AG20443 (cell line): ENCODE measurements at places on chromosomes 13 and 19.
A peak's percentile ranks its signal among the peaks of the same experiment; 100 is the strongest.

DNA sequence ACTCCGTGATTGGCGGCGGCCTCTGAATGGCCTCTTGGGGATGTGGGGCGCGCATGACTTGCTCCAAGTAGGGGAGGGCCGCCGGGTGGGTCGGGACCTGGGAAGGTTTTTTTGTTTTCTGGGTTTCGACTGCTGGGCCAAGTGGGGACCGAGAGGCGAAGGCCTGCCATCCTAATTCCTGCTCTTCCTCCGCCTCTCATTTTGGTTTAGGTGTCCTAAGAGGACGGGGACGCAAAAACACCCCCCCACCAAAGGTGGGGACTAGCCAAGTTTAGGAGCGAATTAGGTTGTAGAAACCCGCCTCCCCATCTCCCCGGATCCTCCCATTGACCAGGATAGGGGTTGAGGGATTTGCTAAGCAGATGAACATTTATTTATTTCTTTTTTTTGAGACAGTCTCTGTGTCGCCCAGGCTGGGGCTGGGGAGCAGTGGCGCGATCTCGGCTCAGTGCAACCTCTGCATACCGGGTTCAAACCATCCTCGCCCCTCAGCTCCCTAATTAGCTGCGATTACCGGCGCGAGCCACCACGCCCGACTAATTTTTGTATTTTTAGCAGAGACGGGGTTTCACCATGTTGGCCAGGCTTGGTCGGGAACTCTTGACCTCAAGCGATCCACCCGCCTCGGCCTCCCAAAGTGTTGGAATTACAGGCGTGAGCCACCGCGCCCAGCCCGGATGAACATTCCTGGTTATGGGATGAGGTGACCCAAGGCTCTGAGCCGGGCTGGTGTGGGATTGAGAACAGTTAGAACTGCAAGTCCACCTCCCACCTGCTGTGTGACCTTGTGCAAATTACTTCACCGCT lies 838 bp downstream of the PPP2R1A start:
- DNase-seq = no peak

DNA sequence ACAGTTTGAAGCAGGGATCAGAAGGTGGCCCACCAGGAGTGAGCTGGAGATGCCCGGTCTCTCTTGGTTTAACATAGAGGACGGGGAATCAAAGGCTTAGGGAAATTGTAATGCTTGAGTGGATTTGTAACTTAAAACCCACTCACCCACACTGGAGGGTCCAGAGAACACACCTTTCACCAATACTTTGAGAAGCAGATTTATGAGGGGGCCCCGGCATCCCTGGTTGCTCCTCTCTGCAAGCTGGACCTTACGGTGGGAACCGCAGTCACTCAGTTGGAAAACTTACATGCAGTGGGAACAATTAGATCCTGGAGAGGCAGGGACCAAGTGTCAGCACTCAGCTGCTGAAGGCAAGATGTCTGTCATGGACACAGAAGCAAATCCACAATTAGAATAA lies 20.5 kb downstream of the PPP5C start:
- no peak for DNase-seq

DNA sequence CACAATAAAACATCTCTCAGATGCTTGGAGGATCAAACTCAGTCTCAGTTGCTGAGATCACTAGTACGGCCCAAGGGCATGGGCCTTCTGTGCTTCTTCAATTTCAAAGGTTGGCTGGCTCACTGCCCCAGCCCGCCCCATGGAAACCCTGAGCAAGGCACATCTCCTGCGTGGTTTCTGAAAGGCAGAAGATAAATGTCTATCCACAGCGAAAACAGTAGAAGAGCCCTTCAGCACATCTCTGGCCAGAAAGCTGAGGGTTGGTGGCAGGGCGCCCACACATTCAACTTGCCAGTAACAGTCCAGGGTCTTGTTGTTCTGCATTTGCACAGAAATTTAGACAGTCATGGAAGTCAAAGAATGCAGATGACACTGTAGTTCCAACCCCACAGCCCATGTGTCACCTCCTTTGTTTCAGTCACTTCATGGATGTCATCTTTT lies 24.0 kb upstream of the KATNAL1 start:
- peak; percentile 21 for DNase-seq

DNA sequence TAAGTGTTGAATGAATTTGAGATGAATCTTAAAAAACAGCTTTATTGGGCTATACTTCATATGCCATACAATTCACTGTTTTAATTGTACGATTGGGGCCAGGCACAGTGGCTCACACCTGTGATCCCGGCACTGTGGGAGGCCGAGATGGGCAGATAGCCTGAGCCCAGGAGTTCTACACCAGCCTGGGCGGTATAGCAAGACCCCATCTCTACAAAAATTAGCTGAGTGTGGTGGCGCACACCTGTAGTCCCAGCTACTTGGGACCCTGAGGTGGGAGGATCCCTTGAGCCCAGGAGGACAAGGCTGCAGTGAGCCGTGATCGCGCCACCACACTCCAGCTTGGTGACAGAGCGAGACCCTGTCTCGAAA lies 10.3 kb downstream of the ARID3A start:
- DNase-seq = no peak

GRCh38 chr19:53034948-53035675 lies 9.4 kb upstream of the ERVV-2 start:
- no peak for DNase-seq

DNA sequence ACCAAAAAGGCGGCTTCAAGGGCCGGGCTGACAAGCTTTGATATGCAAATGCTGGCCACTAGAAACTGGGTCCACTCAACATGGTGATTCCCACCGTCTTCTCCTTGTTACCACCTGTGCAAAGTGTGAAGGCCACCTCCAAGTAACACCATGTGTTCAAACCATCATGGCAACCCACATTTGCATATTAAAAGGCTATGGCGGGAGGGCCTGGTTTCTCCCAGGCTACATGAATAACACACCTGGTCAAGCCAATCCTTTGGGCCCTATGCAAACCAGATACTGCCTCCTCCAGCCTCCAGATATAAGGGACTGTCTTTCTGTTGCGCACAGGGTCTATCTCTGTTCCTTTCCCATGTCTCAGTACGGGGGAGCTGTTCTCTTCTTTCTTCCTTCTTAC lies 36.6 kb upstream of the ZSCAN5A start:
- DNase-seq = no peak

GRCh38 chr19:3761382-3762129 lies at the start of gene APBA3:
APBA3 (minus strand) TSS chr19:3761692; CDS start chr19:3760264, 1,428 bp downstream.
- peak; percentile 97 for DNase-seq

GRCh38 chr19:57103573-57104277 lies 16.1 kb upstream of the USP29 start:
- DNase-seq = peak; percentile 85

GRCh38 chr13:81199956-81200355 lies 859.0 kb upstream of the SPRY2 start:
- DNase-seq = no peak

DNA sequence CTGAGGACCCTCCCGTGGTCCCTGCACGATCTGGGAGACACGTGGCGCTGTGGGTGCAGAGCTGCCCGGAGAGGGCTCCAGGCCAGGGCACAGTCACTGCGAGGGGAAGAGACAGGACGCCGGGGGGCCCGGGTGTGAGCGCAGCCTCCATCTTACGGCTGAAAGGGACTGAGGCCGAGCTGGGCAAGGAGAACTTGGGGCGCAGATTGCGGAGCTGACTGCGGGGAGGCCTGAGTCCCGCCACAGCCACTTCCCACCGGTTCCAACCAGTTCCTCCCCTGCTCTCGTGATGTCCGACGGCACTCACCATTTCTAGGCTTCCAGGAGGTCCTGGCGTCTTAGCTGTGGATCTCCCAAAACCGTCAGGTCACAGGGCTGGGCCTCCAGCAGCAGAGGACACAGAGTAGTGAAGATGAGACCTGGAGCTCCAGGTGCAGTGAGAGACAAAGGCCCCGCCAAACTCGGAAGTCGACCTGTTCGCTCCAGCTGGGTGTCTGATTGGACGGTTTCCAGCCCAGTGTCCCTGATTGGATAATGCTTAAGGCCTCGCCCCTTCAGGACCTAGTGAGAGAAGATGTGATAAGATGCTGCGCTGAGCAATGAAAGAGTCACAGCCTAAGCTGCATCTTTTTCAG lies 4.8 kb upstream of the ZNF253 start:
- peak; percentile 3 for DNase-seq

- peak; percentile 96 for DNase-seq
Measured at GRCh38 chr19:15107061-15108010, at the start of gene SYDE1. SYDE1 (plus strand) TSS chr19:15107401; CDS start chr19:15107434, 33 bp downstream.

DNA sequence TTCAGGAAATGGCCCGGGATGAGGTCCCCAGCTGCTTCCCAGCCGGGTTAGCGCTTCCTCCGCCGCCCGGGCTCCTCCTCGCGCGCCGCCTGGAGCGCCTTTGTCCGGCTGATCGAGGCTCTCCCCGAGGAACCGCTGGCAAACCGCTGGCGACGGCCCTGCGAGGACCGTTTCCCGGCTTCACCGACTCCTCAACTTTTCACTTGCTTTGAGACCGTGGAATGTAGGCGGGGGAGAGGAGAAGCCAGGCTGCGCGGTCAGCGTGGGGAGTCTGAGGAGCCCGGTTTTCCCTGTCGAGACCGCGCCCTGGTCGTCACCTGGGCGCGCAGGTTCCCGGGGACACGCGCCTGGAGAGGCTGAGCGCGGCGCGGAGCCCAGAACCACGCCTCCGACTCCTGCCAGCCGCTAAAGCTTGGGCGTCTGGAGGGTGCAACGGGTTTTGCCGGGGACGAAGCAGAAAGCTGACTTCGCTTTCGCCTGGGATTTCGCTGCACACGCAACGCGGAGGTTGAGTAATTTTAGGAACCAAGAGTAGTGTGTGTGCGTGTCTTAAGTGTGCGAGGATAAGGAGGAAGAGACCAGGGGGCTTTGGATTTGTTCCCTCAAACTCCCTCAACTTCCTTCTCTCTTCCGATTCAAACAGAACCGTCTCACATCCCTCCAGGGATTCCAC lies 7.3 kb upstream of the DGKH start:
- DNase-seq = peak; percentile 56

DNA sequence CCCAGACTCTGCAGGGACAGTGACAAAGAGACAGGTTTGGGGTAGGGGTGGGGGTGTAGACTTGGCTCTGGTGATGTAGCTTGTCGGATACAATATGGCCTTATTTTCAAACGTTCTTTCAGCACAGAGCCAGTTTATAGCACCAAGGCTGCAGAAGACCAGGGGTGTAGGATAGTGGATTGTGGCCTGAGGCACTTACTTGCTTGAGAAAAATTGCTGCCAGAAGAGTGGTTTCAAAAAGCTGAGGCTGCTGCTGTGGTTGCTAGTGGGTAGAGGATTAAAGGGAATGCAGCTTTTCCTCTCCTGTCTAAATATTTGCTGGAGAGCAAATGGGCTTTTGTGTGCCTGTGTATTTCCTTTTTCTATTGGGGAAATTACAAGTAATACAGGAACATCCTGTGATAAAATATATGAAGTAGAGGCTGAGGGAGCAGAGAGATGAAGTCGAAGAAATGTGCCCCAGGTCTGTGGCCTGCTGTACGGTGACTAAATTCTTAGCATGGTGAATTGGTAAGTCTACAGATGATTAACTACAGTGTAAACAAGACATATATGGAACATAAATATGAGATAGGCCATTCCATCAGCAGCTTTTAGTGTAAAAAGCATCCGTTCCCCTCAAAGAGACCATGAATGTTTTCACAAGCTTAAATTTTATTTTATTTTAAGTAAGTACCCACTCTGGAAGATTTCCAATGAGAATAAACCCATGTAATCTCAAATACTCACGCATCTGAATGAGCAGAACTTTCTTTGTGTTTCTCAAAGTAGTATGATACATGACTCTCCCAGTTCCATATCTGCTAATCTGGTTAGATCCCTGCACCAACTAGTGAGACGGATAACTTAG lies 112.9 kb downstream of the LRCH1 start:
- DNase-seq = no peak

DNA sequence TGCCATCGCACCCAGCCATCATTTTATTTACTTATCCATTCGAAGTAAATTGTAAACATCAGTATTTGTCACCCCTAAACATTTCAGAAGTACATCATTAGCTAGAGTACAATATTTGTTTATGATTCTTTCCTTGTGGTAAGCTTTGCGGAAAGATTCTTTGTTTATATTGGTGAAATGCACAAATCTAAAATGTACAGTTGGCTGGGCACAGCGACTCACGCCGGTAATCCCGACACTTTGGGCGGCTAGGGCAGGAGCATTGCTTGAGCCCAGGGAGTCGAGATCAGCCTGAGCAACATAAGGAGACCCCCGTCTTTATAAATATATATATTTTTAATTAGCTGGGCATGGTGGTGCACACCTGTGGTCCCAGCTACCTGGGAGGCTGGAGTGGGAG lies 10.1 kb downstream of the LGALS7B start:
- no peak for DNase-seq

DNA sequence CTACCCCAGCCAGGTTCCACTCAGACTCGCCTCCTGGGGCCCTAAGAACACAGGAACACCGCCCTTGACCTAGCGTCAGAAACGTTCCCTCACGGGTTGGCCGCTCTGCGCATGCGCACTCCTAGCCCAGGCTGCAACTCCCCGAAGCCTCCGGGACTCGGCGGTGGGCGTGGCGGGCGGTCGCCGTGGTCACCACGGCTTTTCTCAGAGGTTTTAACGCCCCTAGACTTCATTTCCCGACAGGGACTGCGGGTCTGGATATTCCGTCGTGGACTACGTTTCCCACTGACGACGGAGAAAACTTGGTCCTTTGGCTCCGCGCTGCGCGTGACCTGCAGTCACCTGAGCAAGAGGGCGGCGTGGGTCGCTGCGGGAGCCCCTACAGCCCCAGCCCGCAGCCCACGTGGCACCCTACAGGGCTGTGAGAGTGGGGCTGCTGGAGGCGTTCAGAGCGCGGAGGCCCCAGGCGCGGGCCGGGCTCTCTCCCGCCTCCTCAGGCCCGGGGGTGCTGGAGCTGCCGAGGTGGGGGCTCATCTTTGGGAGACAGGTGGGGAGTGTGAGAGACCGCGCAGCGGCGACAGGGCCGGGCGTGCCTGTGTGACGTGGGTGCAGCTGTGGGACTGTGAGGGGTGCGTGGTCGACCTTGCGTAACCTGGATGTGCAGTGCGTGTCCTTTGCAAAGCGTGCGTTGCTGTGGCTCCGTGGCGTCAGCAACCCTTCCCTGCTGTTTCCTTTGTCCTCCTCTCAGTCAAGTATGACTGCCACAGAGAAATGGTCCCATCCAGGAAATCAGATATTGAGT lies 38.0 kb upstream of the ZNF573 start:
- DNase-seq = peak; percentile 93

DNA sequence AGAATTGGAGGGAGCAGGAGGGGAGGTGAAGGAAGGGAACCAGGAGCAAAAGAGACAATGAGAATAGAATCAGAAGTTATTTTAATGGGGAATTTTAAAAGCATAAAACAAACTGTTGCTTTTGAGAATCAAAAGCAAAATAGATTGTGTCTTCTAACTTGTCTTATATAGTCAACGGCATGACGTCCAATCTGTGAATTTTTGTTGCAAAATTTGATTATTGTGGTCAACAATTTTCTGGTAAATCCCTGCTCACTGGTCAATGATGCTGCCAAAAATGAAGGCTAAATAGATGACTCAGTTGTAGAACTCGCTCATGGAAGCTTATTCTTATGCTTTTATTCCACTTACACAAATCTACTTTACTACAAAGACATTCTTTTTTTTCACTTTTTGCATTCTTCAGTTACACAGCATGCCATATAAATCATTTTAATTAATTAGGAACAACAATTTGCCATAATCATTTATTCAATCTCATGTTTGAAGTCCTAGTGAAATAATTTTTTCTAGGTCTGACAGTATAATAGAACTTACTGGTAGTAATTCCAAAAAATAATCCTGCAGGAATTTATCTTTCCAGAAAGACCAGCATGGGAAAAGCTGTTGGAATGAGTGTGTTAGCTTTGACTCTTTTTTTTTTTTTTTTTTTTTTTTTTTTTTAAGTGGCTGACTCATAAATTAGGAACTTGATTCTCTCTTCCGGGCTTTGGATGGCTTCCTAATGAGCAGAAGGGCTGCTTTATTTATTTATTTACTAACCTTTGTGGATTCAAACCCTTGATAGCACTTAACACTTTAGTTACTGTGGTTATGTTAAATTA lies 256.9 kb downstream of the SPRY2 start:
- DNase-seq = peak; percentile 73

GRCh38 chr13:75811841-75812240 lies 175.7 kb downstream of the LMO7 start:
- DNase-seq = no peak
